ENCODE measurements at places on chromosomes 11 and 22.
A peak's percentile ranks its signal among the peaks of the same experiment; 100 is the strongest.

DNA sequence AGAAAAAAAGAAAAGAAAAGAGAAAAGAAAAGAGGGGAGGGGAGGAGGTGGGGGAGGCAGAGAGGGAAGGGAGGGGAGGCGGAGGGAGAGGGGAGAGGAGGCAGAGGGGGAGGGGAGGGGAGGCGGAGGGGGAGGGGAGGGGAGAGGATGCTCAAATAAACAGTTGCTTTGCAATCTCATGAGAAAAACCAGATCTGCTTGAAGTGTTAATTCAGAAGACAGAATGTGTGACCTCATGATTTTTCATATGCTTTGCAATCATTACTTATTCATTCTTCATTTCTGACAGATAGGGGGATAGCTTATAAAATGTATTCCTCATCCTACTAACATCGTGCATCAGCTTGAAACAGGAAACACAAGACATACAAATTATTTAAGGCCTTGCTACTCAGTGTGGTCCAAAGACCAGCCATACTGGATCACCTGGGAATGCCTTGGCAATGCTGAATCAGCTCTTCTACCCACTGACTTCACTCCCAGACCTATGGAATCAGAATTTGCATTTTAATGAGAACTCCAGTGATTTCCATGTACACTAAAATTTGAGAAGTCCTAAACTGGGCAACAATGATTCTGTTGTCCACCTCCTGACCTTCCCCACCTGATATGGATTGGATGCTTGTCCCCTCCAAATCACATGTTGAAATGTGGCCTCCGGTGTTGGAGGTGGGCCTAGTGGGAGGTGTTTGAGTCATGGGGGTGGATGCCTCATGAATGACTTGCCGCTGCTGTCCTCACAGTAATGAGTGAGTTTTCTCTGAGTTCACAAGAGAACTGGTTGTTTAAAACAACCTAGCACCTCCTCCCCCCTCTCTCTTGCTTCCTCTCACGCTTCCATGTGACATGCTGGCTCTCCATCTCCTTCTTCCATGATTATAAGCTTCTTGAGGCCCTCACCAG lies 69.2 kb downstream of the CCDC34 start:
- DNase-seq, result no peak

GRCh38 chr11:18108254-18108653 lies 2.4 kb upstream of the SAAL1 start:
- DNase-seq, result no peak

DNA sequence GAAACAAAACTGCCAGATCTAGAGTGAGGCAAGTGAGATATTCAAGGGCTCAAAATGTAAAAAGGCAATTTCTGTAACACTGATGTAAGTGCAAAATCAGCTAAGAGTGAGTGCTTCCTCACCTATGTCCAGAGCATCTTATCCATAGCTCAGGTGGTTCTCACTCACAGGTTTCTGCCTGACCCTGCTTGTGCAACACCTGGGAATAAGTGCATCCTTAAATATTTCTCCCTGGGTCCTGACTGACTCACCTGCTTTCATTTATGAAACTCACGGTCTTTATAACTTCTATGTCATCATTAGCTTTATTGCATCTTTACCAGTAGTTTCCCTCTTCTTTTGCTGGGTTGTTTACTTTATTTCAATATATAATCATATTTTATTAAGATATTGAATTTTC lies 260.6 kb downstream of the CNTN5 start:
- DNase-seq, result no peak

- DNase-seq, result no peak
These were observed 43.8 kb downstream of the COPB1 start for GRCh38 chr11:14455648-14456430.

- DNase-seq, result no peak
These were observed 621 bp downstream of the TSPO start for GRCh38 chr22:43152003-43152356.

DNA sequence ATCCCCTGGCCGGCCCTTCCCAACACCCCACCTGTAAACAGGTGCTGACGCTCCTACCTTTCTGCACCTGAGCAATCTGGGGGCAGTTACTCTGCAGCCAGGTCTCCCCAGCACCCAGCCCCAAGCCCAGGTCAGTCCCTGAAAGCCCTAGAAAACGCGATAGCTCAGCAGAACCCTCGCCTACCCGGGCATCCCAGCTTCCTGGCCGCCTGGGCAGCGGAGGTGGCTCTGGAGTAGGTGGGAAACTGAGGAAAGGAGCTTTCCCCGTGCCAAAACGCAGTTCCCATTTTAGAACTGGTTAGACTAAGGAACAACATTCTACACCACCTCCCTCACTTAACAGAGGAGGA lies 445 bp downstream of the SYTL2 start:
- DNase-seq, result no peak

- no peak for DNase-seq
These were observed 8.0 kb upstream of the CAVIN3 start for GRCh38 chr11:6328321-6328720.

DNA sequence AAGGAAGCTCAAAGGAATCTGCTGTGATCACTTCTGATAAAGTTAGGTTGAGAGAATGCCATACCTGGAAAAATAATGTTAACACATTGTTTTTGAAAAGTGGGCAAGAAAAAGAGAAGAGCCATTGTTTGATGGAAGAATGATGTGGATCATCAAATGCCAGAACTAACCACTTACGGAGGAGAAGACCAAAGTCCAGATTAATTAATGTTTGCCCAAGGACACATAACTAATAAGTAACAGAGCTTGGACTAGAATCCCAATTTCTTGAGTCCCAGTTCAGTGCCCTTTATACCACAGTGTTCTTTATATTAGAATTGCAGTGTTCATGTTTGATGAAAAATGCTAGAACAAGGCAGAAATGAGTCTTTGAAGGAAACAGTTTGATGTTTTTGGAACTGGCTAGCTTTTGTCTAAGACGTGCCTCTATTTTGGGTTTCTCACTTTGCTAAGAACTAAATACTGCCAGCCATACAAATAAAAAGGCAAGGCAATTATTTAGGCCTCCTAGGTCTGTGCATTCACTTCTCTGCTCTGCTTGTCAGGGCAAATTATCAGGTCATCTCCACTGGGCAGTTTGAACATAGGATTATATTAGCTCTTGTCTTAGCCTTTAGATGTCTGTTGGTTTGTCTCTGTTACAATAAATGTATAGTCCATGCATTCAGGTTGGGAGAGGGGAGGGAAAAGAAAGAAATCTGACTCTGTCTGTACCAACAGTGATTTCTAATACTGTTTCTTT lies 72.3 kb downstream of the TRIM44 start:
- DNase-seq, result no peak

DNA sequence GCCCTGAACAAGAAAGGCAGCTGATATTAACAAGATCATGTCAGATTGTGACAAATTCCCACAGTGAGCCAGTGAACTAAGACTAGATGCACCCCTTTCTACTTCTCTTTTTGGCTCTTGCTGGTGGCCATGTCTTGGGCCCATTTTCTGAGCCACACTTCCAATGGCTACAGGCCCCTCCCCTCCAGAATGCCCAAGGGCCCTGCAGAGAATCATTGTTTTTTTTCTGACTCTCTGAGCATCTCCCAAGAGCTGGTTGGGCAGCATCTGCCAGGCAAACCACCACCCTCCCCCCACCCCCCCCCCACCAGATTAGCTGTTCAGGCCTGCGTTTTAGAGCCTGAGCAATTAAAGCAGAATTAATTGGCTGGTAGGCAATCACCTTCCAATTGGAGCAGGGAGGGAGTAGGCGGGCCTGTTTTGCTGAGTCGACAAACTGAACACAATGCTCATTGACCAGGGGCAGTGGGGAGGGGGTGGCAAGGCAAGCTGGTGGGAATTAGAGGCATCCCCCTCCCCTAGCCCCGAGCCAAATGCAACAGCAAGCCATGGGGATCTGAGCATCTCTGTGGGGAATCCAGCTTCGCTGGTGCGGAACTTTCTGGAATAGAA lies 541.4 kb downstream of the MN1 start:
- no peak for DNase-seq

- DNase-seq, result no peak
These were observed 161.8 kb downstream of the SOX6 start for GRCh38 chr11:16194566-16194965.

- no peak for DNase-seq
These were observed 100.3 kb downstream of the BRD1 start for GRCh38 chr22:49727191-49727880.

DNA sequence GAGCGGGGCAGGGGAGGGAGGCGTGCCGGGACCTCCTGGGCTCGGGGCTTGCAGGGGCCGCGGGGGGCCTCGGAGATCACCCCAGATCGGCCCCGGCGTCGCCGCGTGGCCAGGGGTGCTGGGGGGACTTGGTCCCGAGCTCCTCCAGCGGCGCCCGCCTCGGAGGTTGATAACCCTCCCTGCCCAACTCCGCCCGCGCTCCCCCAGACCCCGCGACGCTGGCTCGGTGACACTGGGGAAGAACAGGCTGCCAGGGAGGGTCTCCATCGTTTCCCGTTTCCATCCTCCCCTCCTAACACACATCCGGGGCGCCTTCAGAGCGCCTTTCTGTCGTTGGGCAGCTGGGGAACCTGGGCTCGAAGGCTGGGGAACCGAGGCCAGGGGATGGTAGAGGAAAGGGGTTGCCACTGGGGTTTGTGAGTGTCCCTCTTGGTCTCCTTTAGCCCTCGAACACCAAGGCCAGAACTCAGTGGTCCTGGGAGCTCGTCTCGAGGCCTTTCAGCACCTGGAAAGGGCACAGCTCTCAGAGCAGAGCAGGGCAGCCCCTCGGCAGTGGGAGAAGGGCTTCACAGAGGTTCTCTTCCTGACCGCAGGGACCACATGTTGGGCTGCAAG lies 431 bp downstream of the SLC37A2 start:
- no peak for DNase-seq

DNA sequence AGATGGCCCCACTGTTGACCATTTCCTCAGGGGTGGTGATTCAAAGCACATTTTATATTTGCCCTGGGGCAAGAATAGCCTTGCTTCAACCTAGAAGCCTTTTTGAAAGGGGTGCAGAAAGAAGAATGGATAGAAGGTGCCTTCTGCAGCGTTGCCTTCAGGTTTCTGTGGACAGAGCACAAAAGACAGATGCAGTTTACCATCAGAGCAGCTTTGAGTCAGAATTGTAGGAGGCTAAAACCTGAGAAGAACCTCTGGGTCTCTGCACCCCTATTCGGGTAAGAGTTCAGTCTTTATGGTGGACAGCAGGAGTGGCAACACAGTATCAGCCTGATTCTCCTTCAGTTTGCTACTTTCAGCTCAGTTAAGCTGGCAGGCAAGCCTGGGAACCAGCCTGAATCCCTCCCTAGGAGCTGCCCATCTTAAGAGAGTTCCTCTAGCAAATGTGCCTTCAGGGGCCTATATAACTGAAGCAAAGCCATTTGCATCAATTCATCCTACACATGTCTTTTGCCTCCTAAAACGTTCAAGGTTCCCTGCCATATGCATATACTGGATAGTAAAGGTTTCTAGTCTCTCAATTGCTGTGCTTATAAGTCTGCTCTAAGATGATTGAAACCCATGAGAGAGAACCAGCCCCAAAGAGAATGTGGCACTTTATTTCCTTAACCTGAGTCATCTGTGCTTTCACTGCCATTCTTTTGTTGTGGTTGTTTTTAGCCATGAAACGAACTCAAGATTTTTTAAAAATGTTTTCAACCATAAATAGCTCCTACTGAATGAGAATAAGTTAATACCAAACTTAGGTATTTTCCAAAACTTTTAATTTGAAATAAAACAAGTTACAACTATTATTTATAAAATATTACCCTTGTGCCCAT lies 123.0 kb downstream of the TRIM44 start:
- DNase-seq, result no peak

- no peak for DNase-seq
These were observed 10.6 kb downstream of the LRRC32 start for GRCh38 chr11:76659672-76660532.

DNA sequence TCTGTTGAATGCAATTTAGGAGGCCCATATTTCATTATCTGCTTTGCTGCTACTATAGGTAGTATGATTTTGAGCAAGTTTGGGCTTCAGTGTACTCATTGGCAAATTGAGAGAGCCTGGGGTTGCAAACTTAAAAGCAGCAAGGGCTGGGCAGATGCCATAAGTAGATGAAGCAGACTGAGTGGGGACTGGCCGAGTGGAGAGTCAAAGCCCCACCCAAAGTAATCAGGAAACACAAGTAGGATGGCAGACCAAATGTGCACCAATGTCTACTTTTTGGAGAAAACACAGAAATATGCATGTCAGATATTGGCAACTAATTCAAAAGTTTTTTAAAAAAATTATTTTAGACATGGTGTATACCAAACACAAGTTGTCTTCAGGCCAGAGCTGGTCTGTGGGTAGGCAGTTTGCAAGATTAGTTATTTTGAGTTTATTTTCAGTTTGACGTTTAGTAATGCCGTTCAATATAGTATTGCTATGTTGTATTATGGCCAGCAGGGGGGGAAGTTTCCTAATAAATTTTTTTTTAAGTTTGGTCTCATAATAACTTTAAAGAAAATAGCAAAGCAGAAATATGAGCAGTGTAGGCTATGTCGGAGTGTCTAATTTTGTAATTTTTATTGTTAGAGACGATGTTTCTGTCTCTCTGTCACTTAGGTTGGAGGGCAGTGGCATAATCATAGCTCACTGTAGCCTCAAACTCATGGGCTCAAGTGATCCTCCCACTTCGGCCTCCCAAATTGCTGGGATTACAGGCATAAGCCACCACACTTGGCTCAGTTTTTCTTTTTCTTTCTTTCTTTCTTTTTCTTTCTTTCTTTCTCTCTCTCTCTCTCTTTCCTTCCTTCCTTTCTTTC lies 105.1 kb downstream of the HIPK3 start:
- peak; percentile 16 for DNase-seq

DNA sequence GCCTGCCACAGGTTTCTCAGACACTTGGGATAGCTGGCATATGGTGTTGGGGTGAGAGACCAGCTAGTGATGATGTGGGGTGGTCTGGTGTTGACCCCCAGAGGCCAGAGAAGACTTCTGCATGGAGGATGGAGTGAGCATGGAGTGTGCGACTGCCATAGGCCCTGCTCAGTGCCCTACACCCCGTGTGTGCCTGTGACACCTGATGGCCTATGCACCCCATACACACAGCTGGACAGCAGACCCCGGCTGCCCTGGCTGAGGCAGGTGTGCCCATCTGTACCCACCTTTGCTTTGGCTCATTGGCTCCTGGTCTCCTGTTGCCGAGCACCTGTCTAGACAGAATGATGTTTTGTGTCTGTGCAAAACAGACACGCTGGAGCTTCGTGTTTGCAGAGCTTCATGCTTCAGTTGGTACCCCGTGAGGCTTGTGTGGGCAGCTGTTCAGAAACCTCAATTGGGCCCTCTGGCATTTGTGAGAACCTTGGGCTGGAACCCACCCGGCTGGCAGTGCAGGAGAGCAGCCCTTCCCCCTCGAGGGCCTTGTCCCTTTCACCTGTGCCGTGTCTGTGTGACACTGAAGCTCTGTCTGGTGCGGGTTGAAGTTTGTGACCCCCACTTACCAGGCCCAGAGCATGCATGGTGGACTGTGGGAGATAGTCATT lies 27.6 kb downstream of the BCR start:
- no peak for DNase-seq
